IPS-NIHi11 (cell line): ENCODE measurements at places on chromosomes 12 and 14.

DNA sequence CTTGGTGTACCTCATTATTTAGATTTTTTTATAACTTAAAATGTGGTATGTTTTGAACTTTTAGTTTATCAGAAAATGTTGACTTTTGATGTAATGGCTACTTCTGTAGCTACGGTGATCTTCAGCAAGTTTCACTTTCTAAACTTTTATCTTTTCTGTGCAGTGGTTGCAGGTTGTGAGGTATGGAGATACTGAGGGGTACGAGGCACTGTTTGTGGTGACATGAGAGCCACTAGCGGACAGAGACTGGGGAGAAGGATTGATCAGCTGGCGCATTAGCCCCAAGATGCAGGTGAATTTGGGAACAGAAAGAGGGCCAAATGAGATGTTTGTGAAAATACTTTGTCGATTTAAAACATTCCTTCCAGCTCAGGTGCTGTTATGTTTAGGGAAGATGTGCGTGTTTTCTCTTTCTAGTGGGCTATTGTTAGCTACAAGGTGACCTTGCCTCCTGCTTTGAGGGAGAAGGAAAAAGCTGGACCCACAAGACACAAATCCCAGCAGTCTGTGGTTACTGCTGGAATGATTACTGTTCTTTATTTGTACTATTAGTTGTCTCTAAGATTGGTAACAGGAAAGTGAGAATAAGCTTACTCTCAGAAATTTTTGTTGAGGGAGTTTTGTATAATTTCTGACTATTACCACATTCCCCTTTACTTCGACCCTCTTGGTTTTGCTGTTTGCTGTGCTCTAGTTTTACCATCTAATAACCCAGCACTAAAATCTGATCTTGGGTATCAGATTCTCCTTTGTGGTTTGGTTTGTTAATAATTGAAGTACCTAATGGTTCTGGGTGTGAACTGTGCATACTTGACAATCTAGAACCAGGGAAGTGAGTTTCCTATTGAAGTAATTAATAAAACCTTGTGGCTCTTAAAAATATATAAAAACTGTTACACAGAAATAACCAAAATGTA, 61.7 kb downstream of the FBXO34 start:
- no peak for DNase-seq

GRCh38 chr14:74391479-74391878, 34.5 kb downstream of the SYNDIG1L start:
- DNase-seq = no peak

- no peak for DNase-seq
These were observed 214.8 kb upstream of the ATXN7L3B start for GRCh38 chr12:74322792-74323191.

DNA sequence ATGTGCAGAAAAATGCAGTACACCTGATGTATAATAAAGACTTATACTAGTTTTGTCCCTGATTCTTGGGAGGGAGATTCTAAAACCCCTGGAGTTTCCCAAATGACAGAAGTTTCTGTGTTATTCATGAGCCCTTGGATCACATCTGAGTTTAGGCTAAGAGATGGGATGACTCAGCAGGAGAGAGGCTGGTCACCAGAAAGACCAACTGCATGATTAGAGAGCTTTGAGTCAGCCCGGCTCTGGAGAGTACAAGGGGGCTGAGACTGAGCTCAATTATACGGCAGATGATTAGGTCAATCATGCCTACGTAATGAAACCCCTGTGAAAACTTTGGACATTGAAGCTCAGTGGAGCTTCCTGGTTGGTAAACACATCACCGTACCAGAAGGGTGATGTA, 174.2 kb downstream of the SSPN start:
- peak; percentile 12 for DNase-seq

DNA sequence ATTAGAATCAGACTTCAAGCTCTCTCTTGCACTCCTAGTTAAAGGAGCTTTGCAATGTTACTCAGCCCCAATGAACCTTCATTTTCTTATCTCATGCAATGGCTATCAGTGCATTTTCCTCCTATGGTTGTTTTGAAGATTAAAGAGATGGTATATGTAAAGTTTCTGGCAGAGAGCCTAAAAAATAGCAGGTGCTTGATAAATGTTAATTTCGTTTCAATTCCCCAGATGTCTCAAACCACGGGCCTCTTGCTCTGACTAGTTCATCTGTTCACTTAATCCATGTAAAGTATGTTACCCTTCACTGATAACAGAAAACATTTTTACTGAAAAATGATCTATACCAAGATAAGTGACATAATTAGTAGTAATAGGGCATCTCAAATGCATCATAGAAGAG, 735.4 kb upstream of the USP15 start:
- DNase-seq = no peak

GRCh38 chr12:54191550-54192022, 2.8 kb upstream of the SMUG1 start:
- DNase-seq = peak; percentile 90

- DNase-seq = no peak
These were observed 371.1 kb upstream of the RPL10L start for GRCh38 chr14:47022721-47023120.

- DNase-seq = no peak
These were observed 751 bp downstream of the GDF11 start for GRCh38 chr12:55743406-55744339.

DNA sequence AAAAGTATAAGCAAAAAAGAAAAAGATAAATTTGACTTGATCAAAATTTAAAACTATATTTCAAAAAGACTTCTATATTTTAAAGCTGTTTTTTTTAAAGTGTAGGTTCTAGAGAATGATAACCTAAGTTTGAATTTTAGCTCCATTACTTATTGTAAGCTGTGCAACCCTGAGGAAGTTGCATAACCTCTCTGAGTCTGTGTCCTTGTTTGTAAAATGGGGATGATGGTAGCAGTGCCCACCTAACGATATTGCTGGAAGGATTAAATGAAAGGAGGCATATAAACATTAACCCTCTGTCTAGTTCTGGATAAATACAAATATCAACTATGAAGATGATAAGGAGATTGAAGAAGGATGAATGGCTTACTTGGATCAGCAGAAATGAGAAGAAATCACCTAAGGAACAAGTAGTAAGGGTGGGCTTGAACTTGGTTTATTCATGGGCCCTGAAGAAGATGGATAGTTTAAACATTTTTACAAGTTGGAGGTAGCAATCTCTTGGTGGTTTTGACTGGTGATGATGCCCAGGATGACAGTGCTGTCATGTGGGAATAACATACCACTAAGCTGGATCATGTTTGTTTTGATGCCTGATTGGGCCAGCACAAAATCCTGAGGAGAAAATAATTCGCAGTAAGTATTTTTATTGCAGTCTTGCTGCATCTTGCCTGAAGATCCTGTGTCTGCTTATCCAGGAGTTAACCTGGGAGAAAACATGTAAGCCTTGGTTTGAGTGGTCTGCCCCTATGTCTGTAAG, 35.0 kb downstream of the TXNRD1 start:
- no peak for DNase-seq

DNA sequence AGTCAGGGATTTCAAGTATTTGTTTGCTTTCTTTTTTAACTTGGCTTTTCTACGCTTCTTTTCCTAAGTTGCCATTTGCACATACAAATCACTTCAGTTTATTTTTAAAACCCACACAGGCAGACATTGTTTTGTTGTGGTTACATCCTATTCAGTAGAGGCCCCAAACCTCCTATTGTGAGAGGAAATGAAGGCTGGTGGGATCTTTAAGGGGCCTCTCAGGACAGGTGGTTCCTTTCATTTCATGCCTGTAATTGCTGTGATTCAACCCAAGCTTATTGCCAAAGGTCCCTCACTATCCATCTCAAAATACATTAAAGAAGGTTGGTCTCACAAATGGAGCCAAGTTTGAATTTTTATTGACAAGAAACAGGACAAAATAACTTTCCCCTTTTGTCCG, 257.1 kb downstream of the ADAMTS20 start:
- no peak for DNase-seq

GRCh38 chr14:105448706-105449111, 25.9 kb upstream of the CRIP2 start:
- DNase-seq = peak; percentile 96

DNA sequence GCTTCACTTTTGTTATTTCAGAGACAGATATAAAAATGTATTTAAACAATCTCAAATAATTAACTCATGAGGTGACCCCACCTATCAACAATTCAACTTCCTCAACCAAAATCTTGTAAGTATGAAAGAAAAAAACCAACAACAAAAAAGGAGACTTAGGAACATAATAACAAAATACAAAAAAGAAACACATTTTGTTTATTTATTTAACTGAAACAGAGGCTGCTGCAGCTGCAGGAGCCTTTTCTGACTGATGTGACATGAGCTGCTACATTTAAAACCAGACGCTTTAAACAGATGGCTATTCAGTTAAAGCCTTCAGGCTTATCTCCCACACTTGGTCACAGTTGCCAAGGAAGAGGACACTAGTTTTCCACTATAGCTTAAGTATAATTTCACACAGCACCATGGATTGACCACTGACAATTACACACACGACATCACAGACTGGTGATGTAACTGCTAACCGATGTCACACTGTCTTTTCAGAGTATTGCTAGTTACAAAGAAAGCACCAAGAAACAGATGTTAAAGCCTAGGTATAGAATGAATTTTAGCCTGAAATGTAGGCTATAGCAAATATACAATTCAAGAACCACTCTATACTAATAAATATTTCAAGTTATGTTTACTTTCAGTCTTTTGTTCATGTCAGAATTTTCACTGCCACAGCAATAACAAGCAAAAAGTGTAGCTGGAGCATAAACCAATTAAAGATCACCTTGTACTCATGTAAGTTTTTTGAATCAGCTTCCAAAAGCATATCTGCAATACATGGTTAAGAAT, 113.0 kb downstream of the MED13L start:
- DNase-seq = no peak

GRCh38 chr14:104445832-104446381, 133.7 kb upstream of the C14orf180 start:
- DNase-seq = no peak

DNA sequence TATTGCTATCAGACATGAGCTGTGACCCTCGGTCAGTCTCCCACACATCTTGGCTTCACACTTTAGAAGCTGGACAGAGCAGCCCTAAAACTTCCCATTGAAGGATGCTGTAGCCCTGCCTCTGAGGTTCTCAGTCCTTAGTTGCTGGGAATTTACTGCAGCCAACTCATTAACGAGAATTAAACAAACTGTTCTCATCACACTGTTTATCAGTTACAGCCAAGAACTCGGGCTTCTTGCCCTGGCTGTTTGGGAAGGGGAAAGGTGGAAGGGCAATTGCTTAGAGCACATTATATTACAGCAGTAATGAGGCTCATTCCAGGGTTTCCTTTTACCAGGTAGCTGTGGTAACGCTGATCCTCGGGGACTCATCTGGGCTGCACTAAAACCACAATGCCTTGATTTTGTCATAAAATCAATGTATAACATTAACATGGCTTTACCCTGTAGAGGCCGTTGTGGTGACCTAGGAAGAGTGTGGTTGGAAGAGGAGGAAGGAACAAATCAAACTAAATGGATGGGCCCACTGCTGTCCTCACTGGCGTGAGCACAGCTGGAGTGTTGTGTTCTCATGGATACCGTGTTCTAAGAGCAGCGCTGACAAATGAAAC, 87.1 kb downstream of the GPR135 start:
- no peak for DNase-seq
